ENCODE measurements at places on chromosomes 13 and 19.

DNA sequence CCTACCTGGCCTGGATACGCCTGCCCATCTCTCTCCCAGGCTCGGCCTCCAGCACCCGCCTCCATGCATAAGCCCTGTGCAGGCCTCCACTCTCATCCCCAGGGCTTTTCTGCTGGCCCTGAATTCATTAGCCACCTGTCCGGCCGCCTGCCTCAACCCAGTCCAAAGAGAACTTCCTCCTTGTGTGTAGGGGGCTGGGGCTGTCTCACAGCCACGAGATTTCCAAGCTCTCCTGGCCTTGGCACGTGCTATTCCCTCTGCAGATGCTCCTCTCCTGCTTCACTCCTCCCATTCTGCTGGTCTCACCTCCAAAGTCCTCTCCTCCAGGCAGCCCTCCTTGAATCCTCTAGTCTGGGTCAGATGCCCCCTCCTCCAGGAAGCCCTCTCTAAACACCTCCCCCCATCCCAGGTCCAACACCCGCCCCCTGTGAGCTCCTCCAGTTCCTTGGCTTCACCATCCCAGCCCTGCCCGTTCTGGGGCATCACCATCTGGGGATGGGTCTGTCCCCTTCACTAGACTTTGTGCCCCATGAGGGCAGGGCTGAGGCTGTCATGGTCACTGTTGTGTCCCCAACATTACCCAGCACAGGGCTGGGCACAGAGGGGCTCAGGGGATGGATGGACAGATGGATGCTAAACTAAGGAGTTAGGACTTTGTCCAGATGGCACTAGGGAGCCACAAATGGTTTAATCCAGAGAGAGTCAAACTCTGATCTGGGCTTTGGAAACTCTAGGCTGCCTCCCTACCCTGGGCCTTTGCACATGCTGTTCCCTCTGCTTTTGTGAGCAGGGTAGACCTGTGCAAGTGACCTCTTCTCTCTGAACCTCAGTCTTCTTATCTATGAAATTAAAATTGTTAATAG, 14.8 kb downstream of the MEIS3 start:
- no peak for DNase-seq

DNA sequence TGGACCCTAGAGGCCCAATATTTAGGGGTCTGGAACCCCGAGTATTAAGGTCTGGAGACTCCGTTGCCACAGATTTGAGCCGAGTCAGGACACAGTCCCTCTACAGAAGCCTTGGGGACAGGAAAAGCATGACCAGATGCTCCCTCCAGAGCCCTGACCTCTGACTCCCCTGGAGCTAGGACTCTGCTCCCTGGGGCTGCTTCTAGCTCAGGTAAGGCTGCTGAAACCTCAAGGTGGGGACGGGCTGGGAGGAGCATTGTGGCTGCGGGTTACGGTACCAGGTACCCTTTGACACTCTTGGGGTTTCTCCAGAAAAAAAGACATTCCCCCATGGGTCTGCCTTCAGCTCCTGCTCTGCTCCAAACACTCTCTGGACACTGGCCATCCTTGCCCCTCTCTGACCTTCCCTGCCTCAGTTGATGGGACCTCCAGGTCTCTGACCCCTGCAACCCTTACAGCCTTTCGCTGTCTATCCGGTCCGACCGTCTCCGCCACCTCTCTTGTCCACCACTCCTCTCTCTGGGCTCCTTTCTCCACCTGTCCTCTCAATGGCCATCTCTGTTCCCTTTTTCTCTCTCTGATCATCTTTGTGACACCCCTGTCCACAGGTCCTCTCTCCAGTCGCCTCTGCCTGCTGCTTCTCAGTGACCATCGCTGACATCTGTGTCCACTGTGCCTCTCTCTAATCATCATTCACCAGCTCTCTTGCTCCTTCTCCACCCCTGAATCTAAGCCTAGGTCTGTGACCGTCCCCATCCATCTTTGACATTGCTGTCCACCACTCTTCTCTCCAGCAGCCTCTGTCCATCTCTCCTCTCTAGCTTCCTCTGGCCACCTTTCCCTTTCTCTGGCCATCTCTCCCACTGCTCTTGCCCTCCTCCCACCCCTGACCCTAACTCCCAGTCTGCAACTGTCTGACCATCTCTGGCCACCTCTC, 1.4 kb downstream of the LRFN3 start:
- no peak for DNase-seq

- DNase-seq: no peak
Observed at GRCh38 chr13:42575938-42576337, 2.0 kb downstream of the TNFSF11 start.

GRCh38 chr19:10061717-10062310, 24.3 kb upstream of the SHFL start:
- no peak for DNase-seq

GRCh38 chr19:48867123-48867745, 1.2 kb downstream of the PLEKHA4 start:
- no peak for DNase-seq

GRCh38 chr19:35555301-35556005, 8.0 kb downstream of the ATP4A start:
- no peak for DNase-seq

DNA sequence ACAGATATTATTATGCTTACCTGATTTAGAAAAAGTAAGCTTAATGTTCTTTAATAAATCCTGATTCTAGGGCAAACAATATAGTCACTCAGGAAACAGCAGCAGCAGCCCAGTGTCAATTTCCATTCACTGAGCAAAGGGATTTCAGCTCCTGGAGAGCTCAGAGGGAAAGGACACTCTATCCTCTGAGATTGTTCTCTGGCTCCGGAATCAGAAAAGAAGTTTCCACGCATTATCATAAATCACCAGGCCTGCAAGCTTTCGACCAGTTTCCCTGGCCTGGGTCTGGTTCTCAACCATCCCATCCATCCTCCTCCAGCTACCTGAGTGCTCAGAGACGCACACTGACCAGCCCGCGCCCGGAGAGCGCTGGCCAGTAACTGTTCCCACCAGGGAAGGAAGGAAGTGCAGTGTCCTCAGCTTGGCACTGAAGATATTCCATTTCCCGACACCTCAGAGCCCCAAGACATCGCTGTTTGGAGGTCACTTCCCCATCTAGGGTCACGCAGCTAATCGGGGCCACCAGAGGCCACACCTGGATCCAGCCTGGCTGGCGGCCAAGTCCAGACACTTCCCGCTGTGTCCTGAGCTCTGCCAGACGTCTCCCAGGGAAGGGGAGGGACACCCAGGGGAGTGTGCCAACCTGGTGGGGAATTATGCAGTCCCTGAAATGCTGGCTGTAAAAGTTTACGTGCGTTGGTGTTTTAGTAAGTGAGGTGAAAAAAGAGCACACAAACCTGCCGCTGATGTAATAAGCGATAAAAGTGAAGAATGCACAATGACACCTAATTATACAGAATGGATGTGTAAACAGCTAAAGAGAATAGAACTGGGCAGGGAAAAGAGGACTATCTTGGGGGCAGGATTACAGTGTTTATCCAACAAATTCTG, 29.1 kb downstream of the EPS15L1 start:
- DNase-seq: peak; percentile 65

DNA sequence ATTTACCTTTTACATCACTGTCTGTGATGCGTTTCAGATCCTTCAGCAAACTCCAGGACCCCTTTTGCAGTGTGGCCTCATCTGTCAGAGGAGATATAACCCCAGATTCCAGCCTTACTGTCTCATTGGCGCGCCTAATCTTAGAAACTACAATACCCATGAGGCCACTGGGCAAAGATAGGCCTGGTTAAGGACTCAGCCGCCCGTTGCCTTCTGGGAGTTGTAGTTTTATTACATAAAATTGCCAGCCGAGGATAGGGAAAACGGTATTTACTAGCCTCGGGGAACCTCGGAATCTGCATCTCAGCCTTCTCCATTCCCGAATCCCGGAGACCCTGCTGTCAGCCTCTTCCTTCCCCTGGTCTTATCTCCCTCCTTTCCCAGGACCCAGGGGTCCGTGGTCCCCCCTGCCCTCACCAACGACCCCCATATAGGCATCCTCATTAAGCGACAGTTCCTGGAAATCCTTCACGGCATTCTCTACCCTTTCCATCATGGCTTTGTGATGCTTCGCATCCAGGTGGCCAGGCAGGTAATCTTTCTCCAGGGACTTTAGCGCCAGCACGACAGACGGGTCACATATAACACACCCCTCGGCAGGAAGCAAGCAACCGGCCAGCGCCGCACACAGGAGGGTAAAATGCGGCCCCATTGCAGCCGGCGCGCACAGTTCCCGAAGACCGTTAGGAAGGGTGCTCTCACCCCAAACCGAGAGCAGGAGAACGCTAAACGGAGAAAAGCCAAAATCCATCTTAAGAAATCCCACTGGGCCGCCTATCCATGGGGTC, 1.3 kb downstream of the IZUMO1 start:
- DNase-seq: no peak

DNA sequence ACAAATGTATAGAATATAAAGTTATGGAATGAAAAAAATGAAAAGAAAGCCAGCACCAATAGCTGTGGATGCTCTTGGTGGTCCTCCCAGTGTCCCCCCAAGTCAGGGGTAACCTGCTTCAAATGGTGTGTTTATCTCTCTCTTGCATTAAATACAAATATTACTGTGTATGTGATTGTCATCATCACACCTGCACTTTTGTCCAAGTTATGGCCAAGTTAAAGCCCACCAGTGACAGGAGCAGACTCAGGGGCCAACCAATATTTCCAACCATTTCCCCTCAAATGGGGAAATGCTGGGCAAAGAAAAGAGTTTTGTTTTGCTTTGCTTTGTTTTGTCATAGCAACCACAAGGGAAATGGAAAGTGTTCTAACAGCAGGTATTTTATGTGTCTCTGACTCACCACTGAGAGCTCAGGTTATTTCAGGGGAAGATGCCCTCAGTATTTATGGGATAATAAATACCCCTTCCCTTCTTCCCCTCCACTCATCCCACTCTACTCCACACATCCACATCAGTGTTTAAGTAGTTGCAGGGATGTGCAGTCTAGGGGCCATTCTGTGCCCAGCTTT, 133.6 kb downstream of the COL4A1 start:
- DNase-seq: no peak

- no peak for DNase-seq
Observed at GRCh38 chr13:80477661-80478443, 136.9 kb upstream of the SPRY2 start.

- DNase-seq: no peak
Observed at GRCh38 chr19:45217193-45217956, 27.8 kb downstream of the EXOC3L2 start.

DNA sequence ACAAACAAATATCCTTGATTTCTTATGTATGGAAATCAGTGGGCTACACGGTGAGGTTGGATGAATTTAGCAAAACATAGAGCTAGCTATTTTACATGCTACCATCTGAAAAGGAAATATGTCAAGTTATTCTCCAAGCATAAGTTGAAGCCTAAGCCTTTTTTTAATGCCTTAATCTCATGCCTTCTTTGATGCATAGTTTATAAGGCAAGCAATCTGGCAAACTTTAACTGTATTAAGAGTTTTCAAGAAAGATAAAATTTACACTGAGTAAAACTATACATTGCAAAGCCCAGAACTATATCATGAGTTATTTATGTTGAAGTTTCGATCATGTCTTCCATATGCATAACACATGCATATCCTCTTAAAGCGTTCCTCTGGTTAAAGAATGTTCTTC, 85.0 kb upstream of the ATXN8OS start:
- no peak for DNase-seq

DNA sequence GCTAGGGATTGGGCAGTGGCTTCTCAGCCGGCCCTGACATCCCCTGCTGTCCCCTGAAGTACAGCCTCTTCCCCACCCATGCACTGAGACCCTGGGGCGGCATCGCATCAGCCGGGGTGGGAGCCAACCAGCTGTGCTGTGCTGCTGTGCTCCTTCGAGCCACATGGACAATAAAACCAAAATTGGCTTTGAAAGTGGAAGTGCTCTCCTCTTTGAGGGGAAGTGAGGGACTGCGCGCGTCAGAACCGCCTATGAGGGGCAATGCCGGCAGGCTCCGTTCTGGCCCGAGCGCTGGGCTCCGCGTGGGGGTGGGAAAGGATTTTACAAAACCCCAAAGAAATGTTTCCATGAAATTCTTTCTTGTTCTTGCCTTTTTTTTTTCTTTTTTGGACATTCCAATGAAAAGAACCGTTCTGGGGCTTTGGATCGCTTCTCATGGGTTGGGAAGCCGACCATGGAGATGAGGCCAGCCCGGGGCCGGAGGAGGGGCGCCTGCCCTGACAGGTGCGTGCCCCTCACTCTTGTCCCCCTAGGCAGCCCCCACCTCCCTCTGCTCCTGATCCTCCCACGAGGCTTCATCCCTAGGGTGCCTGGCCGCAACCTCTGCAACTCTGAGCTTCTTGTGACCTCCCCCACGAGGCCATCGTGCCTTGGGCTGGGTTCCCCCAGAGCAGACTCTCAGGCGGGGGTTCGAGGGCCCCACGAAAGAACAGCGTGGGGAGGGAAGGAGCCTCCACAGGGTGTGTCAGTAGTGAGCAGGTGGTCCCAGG, 22.6 kb downstream of the KLHL26 start:
- peak; percentile 57 for DNase-seq

GRCh38 chr19:3369337-3370213, 3.2 kb downstream of the NFIC start:
- no peak for DNase-seq

- no peak for DNase-seq
Observed at GRCh38 chr13:33611121-33611805, 206.7 kb upstream of the RFC3 start.

- DNase-seq: no peak
Observed at GRCh38 chr19:6811906-6812305, 39.4 kb downstream of the VAV1 start.

- no peak for DNase-seq
Observed at GRCh38 chr19:50549059-50549926, 18.9 kb downstream of the LRRC4B start.
